Renal pelvis (tissue), 12 donors: ENCODE measurements at places on chromosomes 4 and X. TPM values are rescaled to one million over a fixed set of nuclear protein-coding genes. Genes with fewer than 3 reads are reported as not detected.

GCNA gene
- polyA plus RNA-seq: 3.1 TPM

PCDH11X gene
- polyA plus RNA-seq: 0.13 TPM

NIPAL1 gene
- 13.7 TPM for polyA plus RNA-seq

RIPPLY1 gene
- 4.0 TPM for polyA plus RNA-seq

KLHL4 gene
- polyA plus RNA-seq: 5.5 TPM

LRP2BP gene
- polyA plus RNA-seq: 5.9 TPM

CT45A1 gene
- polyA plus RNA-seq: not detected

PSAPL1 gene
- 0.04 TPM for polyA plus RNA-seq

IQCM gene
- not detected for polyA plus RNA-seq

HSFX2 gene
- polyA plus RNA-seq: 0.17 TPM

BST1 gene
- 15.6 TPM for polyA plus RNA-seq

HPSE gene
- polyA plus RNA-seq: 0.94 TPM

RRH gene
- polyA plus RNA-seq: 0.94 TPM

GRCh38 chr4:99763635-99764101 lies 53.0 kb upstream of the DAPP1 start:
- DNase-seq: no peak

DNA sequence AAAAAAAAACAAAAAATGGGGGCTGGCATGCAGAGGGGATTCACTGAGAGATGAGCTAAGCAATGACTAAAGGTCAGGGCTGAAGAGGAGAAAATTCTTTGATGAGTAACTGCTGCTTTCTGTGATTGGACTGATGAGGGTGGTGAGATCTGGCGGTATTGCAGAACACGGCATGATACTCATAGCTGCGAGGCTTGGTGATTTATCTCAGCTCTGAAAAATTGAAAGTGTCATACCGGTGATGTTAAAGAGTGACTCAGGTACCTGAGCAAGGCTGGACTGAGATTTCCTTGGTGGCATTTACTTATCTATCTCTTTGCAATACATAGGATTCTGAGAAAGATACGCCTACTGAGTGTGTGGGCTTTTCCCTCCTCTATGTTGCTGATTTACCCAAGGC lies 204.1 kb upstream of the DDX53 start:
- no peak for DNase-seq

DNA sequence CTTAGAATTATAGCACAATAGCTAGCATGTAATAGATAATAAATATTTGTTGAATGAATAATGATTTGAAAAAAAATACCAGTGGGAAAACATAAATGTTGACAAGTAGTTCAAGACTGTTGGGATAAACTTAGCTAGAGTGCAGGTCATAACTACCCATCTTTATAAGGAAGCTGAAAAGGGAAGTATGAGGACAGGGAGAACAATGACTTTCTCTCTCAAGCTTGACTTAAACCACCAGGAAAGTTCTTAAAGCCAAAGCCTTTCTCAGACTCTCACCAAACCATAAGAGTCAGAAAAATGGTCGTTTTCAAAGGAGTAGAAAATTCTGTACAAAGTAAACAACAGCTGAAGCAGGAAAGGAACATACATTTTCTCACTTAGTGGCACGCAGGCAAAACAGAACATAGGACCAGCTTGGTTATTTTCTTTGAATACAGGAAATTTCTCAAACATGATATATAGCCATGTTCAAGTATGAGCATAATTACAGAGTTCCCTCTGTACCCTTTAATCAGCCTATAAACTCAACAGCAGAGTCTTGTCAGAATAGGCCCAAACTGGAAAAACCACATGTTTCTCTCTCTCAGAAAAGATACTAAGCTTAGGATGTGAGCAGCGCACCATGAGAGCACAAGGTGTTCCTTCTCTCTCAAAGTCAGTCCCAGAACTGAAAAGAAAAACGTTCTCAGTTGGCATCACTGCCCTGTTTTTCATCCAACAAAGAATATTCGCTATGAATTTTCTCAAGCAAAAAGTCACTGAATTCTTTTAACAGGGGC lies 28.7 kb downstream of the MAPK10 start:
- peak; percentile 22 for DNase-seq

DNA sequence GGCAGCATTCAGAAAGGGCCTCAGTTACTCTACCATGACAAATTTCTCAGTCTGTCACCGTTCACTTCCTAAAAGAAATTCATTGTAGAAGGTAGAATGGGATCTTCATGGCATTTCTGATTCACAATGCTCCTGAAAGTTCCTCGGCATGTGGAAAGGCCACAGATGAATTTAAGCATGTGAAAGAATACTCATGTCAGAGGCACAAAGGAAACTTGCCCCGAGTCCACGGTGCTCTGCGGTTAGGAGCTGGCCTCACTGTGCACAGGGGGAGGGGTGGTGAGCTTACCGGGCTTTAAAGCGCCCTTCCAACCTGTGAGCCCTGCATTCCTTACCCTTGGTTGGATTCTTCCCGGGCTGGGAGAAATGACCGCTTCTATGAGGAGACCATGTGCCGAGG lies 9.3 kb downstream of the TKTL1 start:
- DNase-seq: no peak

DNA sequence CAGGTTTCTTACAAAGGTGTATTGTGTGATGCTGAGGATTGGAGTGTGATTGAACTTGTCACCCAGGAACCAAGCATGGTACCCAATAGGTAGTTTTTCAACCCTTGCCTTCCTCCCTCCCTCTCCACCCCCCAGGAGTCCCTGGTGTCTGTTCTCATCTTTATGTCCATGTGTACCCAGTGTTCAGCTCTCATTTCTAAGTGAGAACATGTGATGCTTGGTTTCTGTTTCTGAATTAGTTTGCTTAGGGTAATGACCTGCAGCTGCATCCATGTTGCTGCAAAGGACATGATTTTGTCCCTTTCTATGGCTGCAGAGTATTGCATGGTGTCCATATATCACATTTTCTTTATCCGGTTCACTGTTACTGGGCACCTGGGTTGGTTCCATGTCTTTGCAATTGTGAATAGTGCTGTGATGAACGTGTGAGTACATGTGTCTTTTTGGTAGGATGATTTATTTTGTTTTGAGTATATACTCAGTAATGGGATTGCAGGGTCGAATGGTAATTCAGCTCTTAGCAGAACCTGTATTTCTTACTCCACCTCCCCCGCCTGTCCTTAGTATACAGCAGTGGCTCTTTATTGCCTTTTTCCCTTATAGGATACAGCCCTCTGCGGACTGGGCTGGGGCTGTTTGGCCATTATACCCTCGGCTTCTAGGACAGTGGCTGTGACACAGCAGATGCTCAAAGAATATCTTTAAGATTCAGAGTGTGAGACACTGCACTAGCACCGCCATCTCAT lies 145.4 kb downstream of the PTTG2 start:
- no peak for DNase-seq

DNA sequence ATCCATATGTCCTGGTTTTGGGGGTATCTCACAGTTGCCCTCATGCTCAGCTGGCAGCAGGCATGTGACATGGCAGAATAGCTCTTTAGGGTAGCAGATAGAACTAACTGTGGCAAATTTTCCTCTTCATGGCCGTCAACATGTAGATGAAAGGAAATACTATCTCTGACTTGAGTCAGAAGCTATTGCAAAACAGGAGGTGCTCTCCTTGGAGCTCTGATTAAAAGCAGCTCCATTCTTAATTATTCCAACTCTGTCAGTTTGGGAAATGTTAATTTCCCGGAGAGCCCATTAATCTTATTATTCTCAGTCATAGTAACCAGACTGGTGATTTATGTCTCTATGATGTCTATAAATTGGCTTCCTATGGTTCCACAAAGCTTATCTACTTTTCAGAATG lies 18.2 kb downstream of the IL13RA1 start:
- DNase-seq: no peak

DNA sequence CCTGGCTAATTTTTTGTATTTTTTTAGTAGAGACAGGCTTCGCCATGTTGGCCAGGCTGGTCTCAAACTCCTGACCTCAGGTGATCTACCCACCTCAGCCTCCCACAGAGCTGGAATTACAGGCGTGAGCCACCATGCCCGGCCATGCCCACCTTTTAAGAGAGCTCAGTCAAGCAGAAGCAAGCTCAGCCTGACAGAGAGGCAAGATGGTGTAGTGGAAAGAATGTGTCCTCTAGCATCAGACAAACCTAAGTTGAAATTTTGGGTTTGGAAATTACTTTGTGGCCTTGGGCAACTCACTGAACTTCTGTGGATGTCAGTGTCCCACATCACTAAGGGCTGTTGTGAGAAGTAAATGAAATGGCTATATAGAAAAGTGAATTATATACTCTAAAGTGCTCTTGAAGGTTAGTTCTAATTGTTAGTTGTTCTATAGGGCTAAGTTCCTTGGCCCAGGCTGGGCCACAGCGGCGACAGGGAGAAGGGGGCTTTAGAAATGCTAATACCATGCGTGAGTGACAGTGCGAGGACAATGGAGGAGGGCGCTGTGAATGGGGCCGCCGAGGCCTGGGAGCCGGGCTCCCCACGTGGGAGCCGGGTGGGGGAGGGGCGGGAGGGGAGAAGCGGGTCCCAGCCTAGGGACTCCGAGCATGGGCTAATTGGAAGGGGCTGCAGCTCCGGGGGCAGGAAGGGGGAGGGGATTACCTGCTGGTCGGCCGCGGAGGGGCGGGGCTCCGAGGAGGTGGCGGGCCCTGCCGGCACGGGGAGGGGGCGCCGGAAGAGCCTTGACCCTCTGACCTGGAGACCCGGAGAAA lies 15.6 kb downstream of the PJA1 start:
- DNase-seq: no peak

- DNase-seq: no peak
Observed at GRCh38 chr4:4787421-4787820, 72.0 kb upstream of the MSX1 start.

DNA sequence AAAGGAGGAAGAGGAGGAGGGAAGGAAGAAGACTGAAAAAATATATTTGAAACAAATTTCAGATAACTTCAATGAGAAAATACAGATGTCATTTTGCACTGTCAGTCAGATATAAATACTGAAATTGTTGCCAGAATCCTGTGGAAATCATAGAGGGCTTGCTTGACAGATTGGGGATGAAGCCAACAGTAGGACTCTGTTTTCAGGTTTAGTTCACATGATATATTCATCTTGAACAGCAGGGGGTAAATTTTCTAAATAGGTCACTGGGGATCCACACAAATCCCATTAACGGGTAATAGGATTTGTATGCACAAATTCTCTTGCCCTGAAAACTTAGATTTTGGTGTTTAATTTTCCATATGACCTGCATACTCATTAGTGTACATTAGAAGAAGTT lies 103.3 kb upstream of the PCDH18 start:
- no peak for DNase-seq

DNA sequence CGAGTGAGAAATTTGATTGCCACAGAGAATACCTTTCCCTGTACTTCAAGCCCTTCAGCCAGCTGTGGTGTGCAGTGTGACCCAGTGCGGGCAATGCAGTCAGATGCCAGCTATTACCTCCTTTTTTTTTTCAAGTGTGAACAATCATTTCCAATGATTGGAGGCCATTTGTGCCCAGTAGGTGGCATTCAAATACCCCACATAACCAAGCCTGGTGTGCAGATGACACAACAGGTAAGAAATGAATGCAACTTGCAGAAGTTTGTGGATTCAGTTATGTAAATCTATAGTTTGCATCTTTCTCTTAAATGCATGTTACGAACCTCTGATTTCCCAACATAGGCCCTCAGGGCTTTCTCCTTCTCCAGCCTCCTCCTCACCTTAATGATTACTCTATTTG lies 98.0 kb downstream of the CLCN4 start:
- no peak for DNase-seq

DNA sequence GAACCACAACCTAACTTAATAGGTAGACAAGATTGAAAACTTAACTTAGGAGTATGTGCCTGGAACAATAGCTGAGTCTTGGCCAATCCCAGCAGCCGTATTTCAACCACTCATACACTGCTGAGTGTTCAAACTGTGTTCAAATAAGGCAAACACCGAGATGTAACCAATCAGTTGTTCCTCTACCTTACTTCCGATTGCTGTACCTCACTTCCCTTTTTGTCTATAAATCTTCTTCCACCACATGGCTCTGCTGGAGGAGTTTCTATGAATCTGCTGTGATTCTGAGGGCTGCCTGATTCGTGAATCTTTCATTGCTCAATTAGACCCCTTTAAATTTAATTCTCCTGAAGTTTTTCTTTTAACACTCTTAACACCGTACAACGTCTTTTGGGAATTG lies 108.0 kb downstream of the ANAPC4 start:
- no peak for DNase-seq

GRCh38 chrX:45479196-45479834 lies 278.6 kb upstream of the DIPK2B start:
- no peak for DNase-seq

DNA sequence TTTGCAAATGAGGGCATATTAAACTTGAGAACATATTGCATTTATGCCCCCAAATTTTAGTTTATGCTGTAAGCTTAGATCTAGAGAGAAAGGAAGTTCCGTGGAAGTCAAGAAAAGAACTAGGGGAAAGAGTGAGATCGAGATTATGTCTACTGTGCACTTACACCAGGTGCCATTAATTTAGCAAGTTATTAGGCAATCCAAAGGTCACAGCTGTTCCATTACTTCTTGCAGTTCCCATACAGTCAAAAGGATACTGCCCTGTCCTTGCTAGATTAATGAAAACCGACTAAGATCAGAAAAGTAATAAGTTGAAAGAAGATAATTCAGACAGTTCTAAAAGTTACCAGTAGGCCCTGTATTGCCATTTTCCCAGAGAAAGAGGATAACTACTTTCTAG lies 49.3 kb upstream of the SLC7A11 start:
- no peak for DNase-seq

GRCh38 chr4:173243917-173244658 lies 75.5 kb downstream of the GALNT7 start:
- no peak for DNase-seq

- DNase-seq: no peak
Observed at GRCh38 chr4:8644966-8645752, 52.6 kb downstream of the CPZ start.

GRCh38 chr4:183355405-183355804 lies 33.2 kb upstream of the CLDN24 start:
- DNase-seq: no peak

DNA sequence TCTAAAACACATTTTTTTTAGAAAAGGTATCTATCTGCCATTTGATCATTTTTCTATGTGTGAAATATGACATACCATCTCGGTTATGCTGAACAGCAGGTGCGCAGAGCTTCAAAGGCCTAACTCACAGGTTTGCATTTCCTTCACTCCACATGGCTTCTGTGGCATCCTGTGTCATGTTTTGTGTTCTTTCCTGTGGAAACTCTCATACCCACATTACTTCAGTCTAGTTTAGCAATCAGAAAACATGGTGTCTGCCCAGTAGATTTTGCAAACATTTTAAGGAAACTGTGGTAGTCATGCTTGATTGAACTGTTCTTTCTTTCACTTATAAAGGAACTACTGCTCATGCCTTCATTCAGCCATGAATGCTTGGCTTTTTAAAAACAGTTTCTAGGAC lies 11.3 kb upstream of the ARAP2 start:
- no peak for DNase-seq

DNA sequence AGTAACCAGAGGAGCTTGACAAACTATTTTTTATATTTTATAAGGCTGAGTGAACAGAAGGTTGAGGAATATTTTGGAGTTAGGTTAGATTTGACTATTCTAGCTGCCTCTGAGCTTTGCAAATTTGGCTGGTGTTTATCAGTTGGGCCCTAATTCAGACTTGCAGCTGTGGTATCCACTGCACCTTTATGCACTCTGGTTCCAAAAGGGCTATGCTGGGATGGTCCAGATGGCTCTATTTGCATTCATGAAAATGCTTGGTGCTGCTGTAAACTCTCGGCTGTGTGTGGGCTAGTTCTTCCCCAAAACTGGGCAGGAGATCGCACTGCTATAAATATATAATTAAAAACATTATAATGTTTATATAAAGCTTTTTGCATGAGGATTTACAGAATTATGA lies 106.3 kb downstream of the REPS2 start:
- no peak for DNase-seq

- peak; percentile 8 for DNase-seq
Observed at GRCh38 chrX:154840856-154841255, 6.4 kb upstream of the SMIM9 start.

GRCh38 chr4:32440391-32440790 lies 1720.2 kb downstream of the PCDH7 start:
- peak; percentile 35 for DNase-seq
